AML-193 (cell line): ENCODE measurements at places on chromosomes 16 and 17.

GRCh38 chr16:15643048-15643945, at the start of gene MARF1:
TSS of gene MARF1 (minus strand) at chr16:15643154. CDS start at chr16:15639233, 3,921 bp downstream.
- DNase-seq = peak; percentile 77

- no peak for DNase-seq
These were observed 11.3 kb downstream of the OSBPL7 start for GRCh38 chr17:47810200-47810821.

GRCh38 chr17:41734949-41735313, 488 bp upstream of the HAP1 start:
- no peak for DNase-seq

GRCh38 chr17:65942592-65942991, 249.3 kb downstream of the CEP112 start:
- no peak for DNase-seq

GRCh38 chr17:29683481-29683880, 60.8 kb upstream of the CORO6 start:
- DNase-seq = no peak

DNA sequence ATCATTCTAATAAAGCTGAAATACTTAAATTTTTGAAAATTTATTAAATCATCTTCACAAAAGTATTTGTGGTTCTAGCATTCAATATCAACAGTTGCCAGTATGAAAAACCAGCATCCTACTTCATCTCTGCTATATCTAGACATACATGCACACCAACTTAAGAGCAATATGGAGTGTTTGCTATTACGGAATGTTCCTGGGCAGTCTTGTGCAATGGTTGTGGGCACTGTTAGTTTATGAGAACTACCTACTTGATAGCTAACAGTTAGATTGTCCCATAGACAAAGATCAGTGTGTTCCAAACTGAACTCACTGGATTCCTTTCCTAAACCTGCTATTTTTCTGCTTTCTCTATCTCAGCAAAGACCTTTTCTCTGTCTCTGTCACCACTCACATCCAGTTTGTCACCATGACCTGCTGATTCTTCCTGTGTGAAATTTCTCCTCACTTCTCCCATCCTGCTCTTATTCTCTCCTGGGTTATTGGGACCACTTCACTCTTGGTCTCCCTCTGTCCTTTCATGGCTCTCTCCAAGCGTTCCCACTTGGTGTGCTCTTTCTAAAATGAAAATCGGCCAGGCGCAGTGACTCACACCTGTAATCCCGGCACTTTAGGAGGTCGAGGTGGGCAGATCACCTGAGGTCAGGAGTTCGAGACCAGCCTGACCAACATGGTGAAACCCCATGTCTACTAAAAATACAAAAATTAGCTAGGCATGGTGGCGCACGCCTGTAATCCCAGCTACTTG, 27.7 kb downstream of the CNTROB start:
- peak; percentile 48 for DNase-seq

DNA sequence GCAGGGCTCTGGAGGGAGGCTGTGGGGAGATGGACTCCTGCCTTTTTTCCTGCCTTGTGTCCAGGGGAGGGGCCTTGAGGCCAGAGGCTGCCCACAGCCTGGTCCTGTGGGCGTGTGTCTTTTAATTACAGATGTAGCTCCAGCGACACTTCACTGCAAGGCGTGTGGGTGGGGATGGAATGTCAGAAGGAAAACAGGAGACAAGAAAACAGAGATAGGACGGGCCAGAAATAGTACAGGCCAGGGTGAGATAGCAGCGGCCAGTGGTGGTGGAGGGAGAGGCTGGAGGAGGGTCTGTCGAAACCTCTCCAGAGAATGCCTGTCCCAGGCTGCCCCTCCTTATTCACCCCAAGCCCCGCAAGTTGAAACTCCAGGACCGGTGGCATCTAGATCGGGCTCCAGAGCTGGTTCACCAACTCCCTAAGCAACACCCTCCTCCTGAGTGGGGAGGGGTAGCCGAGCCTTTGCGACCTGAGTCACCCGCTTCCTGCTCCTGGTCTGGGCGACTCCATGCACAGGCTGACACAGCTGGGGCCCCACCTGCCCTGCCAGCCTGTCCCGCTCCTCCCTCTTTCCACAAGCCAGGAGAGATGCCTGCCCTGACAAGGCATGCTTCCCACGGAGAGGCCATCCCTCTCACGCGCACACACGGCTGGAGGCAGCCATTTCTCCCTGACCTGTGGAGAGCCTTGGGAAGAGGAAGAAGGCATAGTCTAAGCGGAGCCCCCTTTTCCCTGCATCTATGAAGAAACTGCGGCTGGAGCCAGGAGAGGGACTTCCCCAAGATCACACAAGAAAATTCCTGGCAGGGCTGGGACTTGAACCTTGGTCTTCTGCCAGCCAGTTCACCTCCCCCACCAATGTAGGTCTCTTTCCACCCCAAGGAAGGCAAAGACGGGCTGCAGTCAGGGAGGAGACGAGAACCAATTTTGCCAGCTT, 6.6 kb upstream of the JUP start:
- DNase-seq = no peak

DNA sequence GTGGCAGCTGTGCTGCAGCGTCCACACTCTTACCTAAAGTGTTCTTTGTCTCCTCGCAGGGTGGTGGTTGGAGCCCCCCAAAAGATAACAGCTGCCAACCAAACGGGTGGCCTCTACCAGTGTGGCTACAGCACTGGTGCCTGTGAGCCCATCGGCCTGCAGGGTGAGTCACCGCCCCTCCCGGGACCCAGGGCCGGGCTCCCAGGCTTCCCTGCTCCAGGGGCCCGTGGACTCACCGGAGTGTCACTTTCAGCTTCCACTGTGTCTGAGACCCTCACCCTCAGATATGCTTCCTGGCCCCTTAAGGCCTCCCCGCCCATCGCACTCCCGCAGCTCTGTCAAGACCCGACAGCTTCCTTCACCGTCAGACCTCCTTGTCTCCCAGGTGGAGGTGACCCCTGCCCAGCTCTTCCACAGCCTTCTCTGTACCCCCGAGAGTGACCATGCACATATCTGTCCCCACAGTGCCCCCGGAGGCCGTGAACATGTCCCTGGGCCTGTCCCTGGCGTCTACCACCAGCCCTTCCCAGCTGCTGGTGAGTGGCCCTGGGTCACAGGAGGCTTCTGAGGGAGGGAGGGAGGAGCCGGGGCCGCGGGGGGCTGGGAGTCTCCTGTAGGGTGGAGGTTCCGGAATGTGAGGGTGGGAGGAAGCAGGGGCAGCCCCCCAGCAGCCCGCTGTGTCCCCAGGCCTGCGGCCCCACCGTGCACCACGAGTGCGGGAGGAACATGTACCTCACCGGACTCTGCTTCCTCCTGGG, 1.8 kb downstream of the ITGAX start:
- no peak for DNase-seq

DNA sequence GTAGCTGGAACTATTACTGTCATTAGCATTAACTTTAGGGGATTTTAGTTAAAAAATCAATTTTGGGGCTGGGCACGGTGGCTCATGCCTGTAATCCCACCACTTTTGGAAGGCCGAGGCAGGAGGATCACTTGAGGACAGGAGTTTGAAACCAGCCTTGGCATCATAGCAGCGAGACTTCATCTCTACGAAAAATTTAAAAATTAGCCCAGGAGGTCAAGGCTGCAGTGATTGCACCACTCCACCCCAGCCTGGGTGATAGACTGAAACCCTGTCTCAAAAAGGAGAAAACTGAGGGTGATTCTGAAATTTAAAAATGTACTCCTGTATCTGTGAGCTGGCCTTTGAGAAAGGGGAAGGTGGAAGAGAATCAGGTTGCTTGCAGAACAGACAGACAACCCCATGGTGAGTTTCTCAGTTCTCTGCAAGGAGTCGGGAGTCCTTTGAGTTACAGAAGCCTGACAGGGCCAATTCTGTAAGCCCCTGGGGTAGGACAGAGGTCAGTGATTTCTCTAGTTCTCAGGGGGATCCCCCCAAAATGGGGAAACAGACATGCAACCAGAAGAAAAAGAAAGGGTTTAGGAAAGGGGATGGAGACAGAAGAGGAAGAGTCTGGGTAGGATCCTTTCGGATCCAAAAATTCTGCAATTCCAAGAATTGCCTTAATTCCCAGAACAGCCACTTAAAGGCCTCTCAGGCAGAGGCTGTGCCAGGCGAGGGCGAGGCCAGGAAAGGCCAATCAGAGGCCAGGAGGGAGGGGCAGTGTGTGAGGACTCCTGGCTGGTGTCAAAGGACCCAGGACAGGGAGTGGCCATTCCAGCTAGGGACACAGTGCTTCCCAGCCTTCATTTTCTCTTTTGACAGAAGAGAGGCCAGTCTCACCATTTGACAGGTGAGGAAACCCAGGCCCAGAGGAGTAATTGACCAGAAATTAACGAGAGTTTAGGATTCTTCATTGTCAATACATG, 6.7 kb downstream of the NUPR1 start:
- DNase-seq = no peak

- DNase-seq = no peak
These were observed 52.5 kb upstream of the B4GALNT2 start for GRCh38 chr17:49079840-49080663.

GRCh38 chr16:10791048-10791447, 27.5 kb downstream of the TVP23A start:
- DNase-seq = no peak

DNA sequence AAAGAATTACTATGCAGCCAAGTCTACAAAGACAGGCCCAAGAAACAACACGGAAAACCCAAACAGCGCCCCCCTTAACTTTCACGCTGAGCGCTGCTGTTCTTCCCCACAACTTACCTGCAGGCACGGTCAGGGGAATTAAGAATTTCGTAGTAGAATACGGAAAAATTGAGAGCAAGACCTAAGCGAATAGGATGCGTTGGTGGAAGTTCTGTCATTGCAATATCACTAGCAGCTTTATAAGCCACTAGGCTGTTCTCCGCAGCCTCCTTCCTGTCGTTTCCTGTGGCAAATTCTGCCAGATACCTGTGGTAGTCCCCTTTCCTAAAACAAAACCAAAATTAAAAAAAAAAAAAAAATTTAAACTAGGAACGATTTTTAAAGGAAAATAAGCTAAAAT, 39.0 kb downstream of the YWHAE start:
- no peak for DNase-seq

DNA sequence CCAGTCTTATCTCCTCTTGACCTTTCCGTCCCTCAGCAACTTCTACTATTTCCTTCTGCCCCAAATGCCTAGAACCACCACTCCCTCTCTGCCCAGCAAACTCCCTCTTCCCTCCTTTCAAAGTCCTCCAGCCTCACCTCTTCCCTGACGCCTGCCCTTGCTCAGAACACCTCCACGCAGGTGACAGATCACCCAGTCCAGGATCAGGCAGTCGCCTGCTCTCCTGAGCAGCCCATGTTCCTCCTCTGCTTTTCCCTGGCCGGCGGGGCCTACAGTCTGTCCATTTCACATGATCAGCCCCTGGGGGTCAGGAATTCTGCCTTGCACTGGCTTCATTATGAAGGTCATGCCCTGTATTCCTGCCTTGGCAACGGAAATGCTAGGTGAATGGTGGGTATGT, 422 bp downstream of the CD300LF start:
- DNase-seq = no peak

DNA sequence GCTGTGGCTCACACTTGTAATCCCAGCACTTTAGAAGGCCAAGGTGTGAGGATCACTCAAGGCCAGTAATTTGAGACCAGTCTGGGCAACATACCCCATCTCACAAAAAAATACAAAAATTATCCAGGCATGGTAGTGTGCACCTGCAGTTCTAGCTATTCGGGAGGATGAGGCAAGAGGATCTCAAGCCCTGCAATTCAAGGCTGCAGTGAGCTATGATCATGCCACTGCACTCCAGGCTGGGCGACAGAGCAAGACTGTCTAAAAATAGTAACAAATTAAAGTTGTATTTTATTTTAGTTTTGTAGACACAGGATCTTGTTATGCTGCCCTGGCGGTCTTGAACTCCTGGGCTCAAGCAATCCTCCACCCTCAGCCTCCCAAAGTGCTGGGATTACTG, 18.2 kb downstream of the USP31 start:
- no peak for DNase-seq

DNA sequence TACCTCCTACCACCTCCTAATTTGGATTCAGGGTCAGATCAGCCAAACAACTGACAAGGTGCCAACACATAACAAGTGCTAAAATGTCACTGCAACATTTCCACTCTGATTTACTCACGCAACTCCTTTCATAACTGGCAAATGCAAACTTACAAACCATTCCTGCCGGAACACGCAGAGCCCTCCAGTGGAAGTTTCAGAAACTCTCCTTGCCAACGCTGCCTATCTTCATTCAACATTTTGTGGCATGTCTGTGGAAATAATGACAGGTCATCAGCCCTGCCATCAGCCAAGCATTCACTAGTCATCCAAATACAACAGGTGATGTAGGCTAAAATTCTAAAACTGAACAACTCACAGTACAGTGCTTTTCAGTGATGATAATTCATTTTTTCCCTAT, 37.7 kb upstream of the OR3A1 start:
- DNase-seq = no peak

DNA sequence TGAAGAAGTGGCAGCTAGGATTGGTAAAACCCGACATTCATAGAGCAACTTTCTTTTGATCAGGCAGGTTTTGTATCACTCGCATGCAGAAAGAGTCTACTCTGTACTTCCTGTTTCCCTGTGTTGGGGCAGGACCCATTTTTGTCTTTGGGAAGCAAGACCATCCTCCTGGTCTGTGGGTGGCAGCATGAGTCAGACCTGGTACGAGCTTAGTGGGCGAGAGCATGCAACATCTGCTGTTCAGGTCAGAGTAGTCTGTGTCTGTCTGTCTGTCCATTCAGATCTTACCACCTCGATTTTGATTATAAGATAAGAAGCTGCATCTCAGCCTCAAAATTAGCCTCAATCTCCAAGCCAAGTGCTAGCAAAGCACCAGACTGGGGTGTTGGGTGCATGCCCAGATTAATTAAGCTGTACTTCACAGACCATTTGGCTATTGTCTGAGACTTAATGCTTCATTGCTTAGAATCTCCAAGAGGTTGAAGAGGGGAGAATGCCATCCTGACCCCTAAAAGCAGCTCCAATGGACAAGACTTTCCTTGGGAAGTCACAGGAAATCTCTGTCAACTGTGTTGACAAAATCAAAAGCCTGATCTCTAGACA, 110.9 kb downstream of the XYLT1 start:
- DNase-seq = peak; percentile 59

DNA sequence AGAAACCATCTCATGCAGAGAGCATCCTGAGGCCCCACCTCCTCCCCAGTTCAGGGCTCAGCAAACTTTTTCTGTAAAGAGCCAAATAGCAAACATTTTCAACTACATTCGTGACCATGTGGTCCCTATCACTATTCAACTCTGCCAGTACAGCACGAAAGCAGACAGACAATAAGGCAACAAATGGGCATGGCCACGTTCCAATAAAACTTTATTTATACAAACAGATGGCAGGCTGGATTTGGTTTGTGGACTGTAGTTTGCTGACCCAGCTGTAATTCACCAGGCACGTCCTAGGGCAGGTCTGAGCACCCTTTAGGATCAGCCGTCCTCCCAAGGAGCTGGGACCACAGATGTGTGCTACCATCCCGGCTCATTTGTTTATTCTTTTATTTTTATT, 27.1 kb upstream of the GPRC5C start:
- DNase-seq = no peak
